ENCODE measurements at places on chromosomes 12 and 14. TPM values are rescaled to one million over a fixed set of nuclear protein-coding genes. Genes with fewer than 3 reads are reported as not detected.
A peak's percentile ranks its signal among the peaks of the same experiment; 100 is the strongest.

Gene PAPLN
- 5.1 TPM for total RNA-seq

Gene RERG
- total RNA-seq, result 1.9 TPM

Gene PRIMA1
- total RNA-seq, result 1.8 TPM

Gene SERPINA1
- 4.3 TPM for total RNA-seq

Gene SCFD1
- 62.6 TPM for total RNA-seq

Gene FAM186B
- 0.36 TPM for total RNA-seq

Gene P3H3
- total RNA-seq, result 1.7 TPM

Gene DPY19L2
- total RNA-seq, result 0.80 TPM

Gene PLEK2
- 24.5 TPM for total RNA-seq

Gene ADCY4
- total RNA-seq, result 4.5 TPM

Gene RNU7-1
- total RNA-seq, result not detected

DNA sequence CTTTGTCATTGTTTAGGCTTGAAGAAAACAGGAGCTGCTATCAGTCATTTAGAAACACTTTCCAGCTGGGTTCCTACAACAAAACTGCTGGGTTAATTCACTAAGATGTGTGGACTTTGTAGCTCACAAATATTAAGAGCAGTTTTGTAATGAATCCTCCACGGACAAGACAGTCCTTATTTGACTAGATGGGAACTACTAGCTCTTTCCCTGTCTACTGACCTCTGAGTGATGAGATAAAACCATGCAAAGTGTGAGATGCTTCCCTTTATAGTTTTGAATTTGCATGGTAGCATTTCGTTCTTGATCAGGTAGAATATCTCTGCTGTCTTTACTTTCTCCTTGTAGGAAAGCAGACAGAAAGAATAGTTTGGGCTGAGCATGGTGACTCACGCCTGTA, 72.9 kb upstream of the STXBP6 start:
- no peak for ATAC-seq

DNA sequence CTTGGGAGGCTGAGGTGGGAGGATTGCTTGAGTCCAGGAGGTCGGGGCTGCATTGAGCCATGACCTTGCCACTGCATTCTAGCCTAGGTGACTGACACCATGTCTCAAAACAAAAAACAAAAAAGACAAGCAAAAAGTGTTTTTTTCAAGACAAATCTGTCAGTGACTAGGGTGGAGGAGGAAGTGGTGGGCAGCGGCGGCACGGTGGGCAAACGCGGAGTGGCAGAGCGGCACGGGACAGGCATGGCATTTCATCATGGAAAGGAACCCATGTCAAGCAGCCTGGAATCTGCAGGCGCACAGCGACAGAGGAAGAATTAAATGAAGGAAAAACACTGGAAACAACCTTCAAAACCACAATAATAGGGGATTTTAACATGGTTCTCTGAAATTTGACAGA, 4.0 kb upstream of the BTBD6 start:
- ATAC-seq, result no peak

DNA sequence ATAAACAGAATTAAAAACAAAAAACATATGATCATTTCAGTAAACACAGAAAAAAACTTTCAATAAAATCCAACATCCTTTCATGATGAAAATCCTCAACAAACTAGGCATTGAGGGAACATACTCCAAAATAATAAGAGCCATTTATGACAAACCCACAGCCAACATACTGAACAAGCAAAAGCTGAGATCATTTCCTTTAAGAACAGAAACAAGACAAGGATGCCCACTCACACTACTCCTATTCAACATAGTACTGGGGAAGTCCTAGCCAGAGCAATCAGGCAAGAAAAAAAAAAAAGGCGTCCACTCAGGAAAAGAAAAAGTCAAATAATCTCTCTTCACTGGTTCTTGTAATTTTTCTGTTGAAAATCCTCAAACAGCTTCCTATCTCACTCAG, 30.1 kb downstream of the MRPL42 start:
- no peak for ATAC-seq

DNA sequence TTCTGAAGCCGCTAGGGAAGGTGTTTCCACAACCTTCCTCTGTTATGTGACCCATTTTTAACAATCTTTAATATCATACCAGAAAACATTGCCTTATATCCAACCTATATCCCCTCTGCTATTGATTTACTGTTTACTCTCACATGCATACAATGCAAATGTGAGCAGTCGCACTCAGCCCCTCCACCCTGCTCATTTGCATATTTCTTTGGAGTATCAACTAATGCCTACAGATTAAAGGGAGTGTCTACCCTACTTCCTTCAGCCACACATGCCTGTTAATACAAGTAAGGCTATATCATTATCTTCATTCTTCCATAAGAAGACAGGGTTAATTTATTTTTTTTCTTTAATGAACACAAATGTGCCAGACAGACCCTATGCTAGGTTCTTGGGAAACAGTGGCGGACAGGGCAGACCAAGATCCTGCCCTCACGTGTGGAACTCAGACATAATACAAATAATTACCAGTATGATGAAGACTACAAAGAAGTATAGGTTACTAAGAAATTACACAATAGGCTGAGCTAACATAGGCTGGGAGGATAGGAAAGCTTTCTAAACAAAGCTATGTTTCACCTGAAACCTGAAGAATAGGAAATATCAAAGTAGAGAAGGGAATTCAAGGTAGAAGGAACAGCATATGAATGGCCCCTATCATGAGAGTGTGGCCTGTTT, 107.3 kb upstream of the MDM1 start:
- peak; percentile 58 for ATAC-seq

GRCh38 chr12:122834104-122834920, 945 bp upstream of the HIP1R start:
- no peak for ATAC-seq

DNA sequence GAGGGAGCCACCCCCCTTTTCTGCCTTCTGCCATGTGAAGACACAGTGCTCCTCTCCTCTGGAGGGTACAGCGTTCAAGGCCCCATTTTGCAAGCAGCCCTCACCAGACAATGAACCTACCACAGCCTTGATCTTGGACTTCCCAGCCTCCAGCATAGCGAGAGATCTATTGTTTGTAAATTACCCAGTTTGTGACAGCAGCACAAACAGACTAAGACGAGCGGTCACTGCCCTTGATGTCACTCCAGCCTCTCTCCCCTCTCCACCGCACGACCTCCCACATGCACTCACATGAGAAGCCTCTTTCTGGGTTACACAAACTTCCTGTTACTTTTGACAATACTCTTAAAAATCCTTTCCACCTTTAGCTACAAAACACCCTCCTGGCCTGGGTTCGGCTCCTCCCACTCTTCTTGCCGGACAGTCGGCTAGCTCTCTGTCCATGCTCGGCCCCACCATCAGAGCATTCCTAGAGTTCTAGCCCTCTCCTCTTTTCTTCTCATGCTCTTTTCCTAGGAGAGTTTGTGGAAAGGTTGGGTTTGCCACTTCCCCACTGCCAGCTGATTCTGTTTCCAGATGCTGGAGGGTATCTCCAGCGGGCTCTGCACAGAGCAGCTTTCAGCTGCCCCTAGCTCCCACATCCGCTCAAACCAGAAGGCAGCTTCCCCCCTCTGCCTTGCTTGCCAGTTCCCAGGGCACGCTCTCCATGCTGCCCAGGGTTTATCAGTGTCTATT, 124.3 kb downstream of the FOXN3 start:
- no peak for ATAC-seq

DNA sequence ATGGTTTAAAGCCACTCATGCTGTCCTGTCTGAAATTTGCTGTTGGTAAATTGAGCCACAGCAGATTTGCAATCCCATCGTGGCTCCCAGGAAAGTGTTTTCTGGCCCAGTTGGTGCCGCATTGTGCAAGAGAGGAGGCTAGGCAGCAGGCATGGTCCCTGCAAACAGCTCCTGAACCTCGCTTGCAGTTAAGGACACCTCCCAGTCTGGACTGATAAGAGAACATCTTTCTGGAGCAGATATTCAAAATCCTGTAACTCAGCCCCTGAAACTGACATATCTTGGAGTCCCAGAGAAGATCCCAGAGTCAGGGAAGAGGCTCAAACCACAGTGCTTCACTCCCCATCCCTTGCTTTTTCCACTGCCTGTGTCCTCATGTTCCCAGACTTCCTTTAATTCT, 328.6 kb upstream of the FKBP4 start:
- no peak for ATAC-seq

GRCh38 chr14:61439779-61440418, 118.5 kb downstream of the PRKCH start:
- no peak for ATAC-seq

GRCh38 chr14:102891111-102891510, 31.4 kb upstream of the AMN start:
- no peak for ATAC-seq

DNA sequence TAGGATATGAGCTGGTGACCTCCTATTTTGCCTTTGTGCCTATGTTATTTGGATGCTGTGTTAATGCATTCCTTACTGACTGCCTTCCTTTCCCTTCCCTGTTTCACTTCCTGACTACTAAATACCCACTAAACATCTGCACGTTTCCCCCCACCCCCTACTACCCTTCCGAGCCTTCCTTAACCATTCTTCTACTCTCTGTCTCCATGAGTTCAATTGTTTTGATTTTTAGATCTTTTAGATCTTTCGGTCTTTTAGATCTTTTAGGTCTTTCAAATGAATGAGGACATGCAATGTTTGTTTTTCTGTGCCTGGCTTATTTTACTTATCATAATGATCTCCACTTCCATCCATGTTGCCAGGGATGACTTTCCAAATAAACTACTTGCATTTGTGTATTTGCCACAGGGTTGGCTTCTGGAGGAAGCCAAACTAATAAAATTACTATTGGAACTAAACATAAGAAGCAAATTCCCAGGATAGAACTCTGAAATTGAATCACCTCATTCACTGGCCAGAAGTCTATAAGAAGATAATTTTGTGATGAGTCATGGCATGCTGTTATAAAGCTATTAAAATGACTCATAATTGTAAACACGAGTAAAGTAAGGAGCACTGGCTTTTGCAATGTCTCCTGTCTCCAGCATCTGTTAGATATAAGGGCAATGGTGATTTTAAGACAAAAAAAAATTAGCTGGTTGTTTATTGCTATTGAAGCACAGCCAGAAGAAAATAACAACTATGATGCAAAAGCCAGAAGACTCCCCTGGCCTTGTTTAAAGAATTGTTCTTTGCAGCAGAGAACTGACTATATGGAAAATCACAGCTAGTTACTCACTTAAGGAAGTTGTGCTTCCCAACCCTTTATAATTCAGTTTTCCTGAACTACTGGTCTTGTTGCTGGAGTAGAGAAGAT, 586.3 kb downstream of the LRFN5 start:
- ATAC-seq, result peak; percentile 37

- peak; percentile 48 for ATAC-seq
These were observed 25.9 kb downstream of the RHOF start for GRCh38 chr12:121767525-121768016.

DNA sequence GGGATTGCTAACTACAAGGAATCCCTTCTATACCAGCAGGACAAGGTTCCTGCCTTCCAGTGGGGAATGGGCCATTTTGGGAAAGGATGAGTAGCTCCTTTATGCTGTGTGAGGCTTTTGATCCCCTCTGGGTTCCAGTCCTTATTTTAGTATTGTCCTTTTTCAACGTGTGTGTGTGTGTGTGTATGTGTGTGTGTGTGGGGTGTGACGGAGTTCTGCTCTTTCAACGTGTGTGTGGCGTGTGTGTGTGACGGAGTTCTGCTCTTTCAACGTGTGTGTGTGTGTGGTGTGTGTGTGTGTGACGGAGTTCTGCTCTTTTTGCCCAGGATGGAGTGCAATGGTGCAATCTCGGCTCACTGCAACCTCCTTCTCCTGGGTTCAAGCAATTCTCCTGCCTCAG, 27.4 kb downstream of the RAB35 start:
- ATAC-seq, result no peak

DNA sequence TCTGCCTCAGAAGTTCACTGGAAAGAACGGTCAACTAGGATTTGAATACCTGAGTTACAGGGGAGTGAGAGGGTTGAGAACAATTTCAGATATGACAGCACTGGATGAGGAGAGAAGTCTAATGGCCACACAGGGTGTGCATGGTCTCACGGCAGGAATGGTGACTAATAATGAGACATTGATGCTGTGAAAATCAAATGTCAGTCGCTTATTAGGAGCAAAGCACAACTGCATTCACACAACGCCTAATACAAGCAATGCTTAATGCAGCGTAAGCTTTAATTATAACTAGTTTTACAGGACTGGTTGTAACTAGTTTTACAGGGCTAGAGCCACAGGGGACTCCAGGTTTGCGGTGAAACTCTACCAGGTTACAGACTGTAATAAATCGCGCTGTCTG, 23.4 kb upstream of the PRIMA1 start:
- peak; percentile 81 for ATAC-seq

- peak; percentile 66 for ATAC-seq
These were observed 24.6 kb upstream of the MGP start for GRCh38 chr12:14910090-14910915.

DNA sequence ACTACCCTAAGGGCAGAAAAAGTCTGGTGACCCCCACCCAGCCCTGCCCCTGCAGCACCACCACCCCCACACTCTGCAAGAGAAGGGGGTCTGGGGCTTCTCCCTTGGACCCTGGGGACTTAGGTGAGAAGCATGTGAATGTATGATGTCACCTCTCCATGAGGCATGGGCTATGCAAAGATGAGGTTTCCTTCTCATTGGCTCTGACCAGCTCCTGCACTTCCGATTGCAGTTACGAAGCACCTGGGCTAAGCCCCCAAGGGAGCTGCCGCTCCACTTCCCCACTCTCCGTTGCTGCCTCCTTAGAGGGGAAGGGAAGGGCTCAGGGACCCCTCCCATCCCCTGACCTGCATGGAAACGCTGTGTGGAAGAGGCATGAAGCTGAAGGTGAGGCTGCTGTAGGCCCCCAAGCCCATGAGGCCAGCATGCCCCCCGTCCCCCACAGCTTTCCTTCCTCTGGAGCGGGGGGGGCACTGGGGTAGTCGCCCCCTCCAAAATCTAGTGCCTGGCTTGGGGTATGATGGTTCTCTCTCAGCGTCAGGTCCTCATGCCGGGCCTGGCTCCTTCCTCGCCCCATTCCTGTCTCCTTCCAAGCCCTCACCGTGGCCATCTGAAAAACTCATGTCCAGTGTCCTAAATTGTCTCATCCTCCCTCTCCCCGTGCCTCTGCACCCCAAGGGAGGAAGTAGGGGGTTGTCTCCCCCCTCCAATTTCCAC, 5.5 kb upstream of the DDX23 start:
- ATAC-seq, result no peak

GRCh38 chr12:46210873-46211439, 57.9 kb downstream of the SLC38A1 start:
- no peak for ATAC-seq

- no peak for ATAC-seq
These were observed 230.7 kb upstream of the RTL1 start for GRCh38 chr14:101134161-101134631.

GRCh38 chr14:105894125-105894977, 368.0 kb downstream of the TMEM121 start:
- ATAC-seq, result no peak

DNA sequence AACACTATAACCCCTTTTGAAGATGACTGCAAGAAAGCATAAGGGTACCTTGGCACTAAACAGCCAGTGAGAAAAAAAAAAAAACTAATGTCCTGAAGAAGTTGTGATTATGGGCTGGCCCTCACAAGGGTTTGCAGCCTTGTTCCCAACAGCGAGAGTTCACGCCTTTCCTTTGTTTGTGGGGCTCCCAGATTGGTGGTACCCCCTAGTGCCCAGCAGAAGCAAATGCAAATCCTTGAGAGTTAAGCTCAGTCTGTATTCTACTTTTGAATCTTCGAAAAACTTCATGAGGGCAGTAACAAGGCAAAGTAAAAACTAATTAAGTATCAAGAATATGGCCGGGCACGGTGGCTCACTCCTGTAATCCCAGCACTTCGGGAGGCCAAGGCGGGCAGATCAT, 238.9 kb upstream of the LMO3 start:
- ATAC-seq, result no peak

- ATAC-seq, result no peak
These were observed 763.9 kb upstream of the MGAT4C start for GRCh38 chr12:87020071-87020470.

Measured in esophagus mucosa (tissue), 1 donor.